ENCODE measurements at places on chromosomes 1 and 21. TPM values are rescaled to one million over a fixed set of nuclear protein-coding genes. Genes with fewer than 3 reads are reported as not detected.

EFNA3 gene
- total RNA-seq = 2.4 TPM

CLCA1 gene
- total RNA-seq = not detected

DNA sequence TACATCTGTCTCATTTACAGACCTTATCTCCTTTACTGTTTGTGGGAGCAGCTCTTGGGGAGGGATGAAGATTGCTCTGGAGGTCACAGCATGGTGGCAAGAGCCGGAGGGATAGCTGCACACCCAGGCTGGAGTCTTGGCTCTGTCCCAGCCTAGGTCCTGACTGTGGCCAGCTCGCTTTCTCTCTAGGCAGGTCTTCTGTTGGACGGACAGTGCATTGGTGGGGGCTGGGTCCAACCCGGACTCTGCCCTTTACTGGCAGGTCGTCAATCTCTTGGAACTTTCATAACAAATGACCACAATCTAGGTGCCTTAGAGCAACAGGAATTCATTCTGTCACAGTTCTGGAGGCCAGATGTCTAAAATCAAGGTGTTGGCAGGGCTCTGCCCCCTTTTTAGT is 319.8 kb upstream of the C1orf174 start:
- no peak for DNase-seq

- DNase-seq = no peak
Observed at GRCh38 chr1:18693256-18694098, 62.8 kb downstream of the PAX7 start.

DNA sequence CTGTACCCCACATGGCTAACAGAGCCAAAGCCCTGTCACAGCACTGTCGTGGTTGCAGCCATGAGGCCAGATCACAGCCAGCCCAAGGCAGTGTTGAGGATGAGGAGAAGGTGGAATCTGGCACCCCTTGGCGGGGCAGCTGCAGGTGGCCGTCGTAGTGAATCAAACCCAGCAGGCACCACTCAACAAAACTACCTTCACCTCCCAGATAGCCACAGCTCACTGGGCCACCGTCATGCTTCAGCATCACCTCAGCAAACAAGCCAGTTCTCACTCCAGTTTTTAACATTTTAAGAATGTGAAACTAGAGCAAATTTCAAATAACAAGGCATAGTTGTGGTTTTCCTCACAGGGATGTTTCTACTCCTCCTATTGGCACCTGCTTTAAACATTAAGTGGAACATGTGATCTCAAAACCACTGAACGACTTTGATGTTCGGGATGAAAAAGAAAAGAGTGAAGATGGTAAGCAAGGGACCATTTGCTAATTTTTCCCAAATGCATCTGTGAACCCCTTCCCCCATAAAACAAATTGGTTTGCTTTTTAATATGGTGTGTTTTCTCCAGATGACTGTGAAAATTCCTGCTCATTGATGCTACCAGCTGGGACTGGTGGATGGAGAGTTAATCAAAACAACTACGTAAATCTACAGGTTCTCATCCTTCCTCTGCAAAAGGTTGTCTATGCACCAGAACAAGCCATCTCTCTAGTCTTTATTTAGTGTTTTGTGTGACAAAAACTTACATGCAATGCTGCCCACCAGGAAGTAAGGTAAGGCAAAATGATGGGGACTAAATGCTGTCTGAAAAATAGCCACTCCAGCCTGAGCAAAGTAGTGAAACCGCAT is 45.5 kb downstream of the TOR1AIP2 start:
- peak; percentile 46 for DNase-seq

DNA sequence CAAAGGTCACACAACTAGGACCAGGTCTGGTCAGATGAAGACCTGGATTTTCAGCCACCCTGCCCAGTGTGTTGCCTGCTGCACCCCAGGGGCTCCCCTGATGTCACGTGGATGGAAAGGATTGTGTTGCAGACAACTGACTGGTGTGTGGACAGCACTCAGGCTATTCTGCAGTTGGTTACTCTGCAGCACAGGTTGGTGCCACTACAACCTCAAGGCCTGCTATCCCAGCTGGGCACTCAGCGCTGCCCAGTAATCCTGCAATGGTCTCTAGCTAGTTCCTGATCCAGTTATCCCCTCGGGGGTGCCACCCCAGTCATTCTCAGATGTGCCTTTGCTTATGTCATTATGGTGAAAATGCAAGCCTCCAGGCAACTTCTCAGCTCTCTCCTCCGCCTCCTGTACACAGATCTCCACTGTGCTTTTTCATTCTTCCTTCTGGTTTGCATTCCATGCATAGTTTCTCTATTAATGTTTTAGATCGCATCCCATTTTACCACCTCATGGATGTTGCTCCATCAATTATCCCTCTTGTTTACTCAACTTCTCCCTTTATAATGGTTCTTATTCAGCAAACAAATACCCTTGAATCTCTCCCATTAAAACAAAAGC is 503.2 kb upstream of the CAMK1G start:
- DNase-seq = no peak

Measured in activated CD4-positive, alpha-beta memory T cell treated with anti-CD3 and anti-CD28 coated beads for 36 hours (primary cell).